Activated naive CD8-positive, alpha-beta T cell treated with anti-CD3 and anti-CD28 coated beads, Interleukin-2, amount 50 U/mL, for 16 hours (primary cell): ENCODE measurements at places on chromosomes 4 and X.

DNA sequence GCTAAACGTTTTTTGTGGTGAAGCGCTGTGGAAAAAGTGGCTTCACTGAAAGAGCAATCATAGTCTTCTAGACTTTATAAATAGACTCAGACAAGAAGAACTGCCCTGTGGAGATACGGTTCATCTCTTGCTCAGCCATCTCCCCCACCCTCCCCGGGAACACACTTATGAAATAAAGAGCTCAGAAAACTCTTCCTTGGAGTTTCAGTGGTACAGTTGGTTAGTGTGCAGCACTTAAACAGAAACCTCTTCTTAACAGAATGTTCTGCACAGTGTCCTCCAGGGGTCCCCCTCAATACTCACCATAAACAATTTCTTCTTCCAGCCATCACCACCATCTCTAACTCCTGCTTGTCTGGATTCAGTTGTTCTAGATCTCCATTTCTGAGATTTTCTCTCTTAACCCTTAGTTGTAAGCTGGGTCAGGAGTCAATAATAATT is 313.0 kb downstream of the ARHGAP10 start:
- DNase-seq: no peak

DNA sequence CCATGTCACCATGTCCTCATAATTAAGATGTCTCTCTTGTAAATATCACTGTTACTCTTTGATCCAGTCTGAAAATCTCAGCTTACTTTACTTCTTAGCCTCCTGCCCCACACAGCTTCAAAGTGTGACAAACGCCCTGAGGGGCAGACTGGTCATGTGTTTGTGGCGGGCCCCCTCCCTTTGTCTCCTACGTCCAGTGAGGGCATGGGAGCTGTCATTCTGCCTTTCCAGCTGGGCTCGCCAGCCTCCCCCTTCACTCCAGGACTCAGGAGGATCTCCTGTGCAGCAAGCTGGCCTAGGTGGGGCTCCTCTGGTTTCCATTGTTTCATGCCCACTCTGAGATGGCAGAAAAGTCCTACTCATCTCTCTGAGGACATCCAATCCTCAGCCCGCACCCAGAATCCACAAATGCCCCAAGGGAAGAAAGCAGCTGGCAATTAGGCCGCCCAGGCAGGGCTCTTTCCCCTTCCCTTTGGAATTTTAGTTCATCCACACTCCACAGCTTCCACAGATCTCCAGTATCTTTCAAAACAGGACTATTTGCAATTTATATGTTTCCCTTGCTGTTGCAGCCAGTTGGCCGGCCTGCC is 86.4 kb upstream of the C4orf50 start:
- no peak for DNase-seq

- no peak for DNase-seq
Measured at GRCh38 chrX:37357436-37357835, 8.3 kb downstream of the PRRG1 start.

GRCh38 chr4:43373201-43373600 is 480.7 kb downstream of the GRXCR1 start:
- no peak for DNase-seq

- DNase-seq: no peak
Measured at GRCh38 chrX:13685126-13685763, 3.7 kb upstream of the RAB9A start.

DNA sequence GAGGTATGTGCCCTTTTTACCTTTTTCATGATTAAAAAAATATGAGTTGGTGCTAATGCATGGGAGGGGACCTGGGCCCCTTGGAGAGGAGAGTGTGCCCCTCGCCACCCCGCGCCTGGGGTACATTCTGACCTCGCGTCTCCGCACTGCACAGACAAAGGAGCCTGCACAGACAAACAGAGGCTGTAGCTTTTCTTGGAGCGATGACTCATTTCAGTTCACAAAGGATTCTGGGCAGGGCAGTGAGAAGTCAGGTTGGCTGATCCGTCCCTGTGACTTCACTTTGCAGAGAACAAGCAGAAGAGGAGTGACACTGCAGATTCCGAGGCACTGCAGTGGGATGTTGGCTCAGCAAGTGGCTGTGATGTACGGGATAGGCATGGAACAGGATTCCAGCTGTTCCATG is 82.9 kb downstream of the STOX2 start:
- DNase-seq: no peak

- DNase-seq: no peak
Measured at GRCh38 chr4:153428941-153429475, 37.2 kb upstream of the TMEM131L start.

DNA sequence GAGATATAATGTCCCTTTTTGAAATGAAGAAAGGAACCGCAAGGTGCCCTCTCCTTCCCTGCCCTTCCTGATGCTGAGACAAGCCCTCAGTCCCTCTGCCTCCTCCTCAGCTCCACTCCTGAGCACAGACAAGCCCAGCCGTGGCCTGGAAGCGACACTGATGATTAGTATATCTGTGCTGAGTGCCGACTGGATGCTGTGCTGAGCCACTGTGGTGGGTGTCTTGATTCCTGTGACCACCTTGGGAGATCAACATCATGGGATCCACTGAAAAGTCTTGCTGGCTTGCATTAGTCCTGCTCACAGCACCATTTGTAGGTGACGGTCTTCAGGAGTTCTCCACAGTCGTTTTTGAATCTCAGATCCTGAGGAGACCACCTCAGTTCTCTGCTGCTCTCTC is 59.5 kb upstream of the HGFAC start:
- no peak for DNase-seq

DNA sequence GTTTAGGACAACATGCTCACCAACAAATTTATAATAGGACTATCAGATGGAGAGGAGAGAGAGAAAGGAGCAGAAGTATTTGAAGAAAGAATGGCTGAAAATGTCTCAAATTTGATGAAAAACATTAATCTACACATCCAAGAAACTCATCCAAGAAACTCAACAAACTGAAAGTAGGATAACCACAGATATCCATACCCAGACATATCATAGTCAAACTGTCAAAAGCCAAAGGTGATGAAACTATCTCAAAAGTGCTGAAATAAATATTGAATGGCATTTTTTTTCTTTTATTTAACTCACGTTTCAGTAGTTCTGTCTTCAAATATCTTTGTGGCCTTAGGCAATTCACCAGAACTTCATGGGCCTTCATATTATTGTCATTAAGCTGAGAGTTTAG is 116.2 kb downstream of the TBC1D19 start:
- DNase-seq: no peak

DNA sequence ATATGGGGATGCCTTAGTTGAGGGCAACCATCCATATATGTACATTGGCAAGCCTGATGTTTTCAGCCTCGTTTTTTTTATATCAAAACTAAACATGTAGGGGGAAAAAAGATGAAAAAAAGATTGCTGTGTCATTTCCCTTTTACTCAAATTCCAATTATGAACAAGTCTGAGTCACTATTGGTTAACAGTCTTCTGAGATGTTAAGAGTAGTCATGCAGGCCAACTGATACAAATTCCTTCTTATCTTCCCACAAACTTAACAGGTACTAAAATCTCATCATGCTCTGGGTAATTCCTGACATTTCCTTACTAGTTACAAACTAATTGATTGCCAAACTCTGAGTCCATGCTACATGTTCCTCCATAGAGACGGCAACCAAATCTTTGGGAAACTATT is 222.1 kb downstream of the FRMPD4 start:
- DNase-seq: no peak

DNA sequence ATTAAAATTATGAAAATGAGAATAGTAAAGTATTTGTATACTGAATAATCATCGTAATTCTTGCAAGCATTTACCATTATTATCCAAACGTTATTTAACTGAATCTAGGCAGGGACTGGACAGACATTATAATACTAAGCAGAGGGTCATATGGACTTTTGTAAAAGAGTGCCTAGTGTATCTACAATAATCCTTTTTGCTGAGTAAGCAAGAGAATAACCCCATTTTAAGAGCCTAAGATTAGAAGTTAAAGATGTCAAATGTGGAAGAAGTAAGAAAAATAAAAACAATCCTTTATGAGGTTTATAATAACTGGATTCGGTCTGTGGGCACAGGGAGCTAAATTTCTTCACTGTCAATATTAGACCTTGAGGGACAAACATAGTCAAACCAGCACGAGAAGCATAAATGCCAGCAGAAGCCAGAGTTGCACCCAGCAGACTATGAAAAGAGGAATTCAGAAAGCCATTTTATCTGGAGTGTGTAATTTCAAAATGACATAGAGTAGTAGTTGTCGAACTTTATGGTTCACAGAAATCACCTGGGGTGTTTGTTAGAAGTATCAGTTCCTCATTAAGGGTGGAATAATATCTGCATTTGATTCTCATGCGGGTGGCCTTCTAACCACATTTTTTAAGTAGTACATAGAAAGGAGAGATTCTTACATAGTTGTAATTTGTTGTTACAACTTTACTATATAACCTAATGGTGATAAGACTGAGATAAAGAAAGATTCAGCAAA is 39.7 kb upstream of the DCLK2 start:
- no peak for DNase-seq

DNA sequence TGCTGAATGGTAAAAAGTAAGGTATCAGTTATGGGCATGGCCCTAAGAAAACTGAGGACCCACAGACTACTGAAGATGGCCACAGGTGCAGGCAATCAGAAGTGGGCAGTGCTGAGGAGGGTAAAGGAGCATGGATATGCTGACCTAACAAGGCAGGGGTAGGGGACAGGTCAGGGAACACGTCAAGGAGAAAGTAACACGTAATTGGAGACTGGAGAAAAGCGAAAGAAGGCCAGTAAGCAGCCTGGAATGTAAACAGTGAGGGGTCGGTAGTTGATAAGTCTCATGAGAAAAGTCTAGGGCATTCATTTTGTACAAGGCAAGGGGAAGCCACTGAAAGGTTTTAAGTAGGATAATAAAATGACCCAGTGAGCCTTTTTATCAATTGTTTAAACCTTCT is 153.3 kb downstream of the PRDM5 start:
- no peak for DNase-seq

DNA sequence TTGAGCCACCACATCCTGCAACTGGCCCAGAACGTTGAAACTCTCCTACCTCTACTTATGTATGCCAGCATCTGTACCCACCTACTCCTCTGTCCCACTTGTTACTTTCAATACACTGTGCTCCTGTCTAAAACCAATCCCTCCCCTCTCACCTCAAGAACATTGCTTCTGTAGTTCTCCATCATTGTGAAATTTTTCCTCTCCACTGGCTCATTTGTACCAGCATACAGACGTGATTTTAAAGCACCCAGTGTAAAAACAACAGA is 25.5 kb upstream of the USO1 start:
- no peak for DNase-seq

GRCh38 chr4:172982151-172982590 is 186.4 kb upstream of the GALNT7 start:
- DNase-seq: no peak

- DNase-seq: no peak
Measured at GRCh38 chr4:131430302-131430701, 1718.8 kb upstream of the PCDH10 start.

- DNase-seq: no peak
Measured at GRCh38 chr4:24693636-24694035, 101.7 kb upstream of the SOD3 start.

DNA sequence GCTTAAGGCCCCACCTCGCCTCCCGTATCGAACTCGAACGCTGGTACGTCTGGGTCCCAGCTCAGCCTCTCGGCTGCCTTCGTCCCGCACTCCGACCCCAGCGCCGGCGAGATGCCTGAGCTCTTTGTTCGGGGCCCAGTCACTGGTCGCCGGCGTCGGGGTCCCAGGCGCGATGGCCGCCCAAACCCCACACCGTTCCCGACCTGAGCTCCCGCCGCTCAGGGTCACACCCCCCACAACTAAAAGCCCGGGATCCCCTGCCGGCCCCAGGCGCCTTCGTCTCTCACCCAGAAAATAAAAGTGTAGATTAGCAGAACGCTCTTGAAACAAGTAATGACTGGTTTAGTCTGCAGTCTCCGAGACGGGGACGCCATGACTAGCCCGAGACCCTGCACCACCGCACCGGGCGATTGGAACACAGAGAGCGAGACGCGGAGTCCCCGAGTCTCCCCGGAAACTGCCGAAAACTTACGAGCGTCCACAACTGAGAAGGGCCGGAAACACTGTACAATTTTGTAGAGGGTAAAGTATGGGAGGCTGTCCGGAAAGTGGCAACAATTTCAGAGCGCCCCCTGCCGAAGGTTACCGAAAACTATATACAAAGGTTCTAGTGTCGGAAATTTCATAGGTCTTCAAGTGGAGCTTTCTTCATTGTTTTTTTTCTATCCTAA is at the start of gene TSPAN6:
TSS of gene TSPAN6 (minus strand) at position 486 of the 671 bp plus-strand sequence. CDS start at position 374, 112 bp downstream.
- DNase-seq: peak; percentile 49

DNA sequence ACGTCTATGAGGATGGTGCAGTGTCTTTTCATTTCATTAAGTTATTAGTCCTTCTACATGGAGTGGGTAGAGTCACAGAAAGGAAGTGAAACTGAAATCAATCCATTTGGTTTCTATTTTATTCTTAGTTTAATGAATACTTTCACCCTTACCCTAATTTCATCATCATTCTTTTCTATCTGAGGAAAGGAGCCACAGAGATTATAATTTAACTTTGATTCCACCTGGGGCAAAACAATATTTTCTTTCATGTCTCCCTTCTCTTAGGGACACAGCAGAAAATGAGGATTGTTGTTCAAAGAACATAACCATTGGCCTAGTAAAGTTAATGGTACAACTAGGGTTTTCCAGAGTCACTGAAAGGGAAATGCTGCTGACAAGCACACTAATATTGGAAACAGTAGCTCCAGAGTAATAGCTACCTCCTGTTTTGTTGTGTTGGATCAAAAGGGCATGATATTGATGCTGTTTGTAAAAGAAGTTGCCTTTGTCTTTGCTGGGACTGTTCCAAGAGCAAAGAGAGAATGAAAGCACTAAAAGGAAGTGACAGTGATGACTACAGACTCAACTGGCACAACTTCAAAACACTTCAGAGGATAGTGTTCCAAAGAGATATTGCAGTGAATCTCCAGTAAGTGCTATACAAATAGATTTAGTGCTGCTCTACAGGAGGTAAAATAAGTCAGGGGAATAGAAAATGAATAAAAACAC is 247.1 kb upstream of the PITX2 start:
- DNase-seq: no peak

DNA sequence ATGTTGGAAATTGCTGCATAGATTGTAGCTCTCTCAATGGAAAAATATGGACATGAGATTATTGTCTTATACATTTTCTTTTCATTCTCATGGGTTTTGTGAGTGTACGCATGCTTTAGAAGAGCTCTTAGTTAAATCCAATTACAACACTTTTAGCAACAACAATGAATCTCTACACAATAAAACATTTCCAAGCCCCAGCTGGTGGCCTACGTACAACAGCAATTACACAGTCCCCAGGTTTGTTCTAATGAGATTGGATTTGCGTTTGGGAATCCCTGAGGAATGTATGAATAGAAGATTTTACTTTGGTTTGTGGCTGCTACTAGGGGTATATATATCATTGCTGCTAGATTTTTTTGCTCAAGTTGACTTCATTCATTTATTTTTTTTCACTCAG is 98.6 kb downstream of the FHDC1 start:
- no peak for DNase-seq

GRCh38 chr4:150368667-150369066 is 213.3 kb upstream of the MAB21L2 start:
- no peak for DNase-seq

DNA sequence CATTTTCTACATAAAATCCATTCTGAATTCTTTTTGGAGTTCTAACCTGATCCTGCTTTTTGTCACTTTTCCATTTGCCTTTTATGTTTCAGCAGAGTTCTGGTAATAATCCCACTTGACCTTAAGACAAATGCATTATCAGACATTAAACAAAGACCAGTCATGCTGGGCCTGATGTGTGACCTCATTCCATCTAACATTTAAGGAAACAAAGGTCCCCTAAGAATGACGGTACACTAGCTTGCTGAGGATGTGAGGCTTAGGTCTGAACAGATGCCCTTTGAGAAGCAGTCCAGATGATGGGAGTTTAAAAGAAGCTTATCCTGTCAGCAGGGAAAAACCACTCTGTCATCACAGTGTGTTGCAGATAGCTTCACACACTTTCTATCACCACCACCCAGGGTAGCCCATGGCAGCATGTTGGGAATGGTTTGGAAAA is 38.1 kb upstream of the PDE5A start:
- DNase-seq: no peak
